Right cardiac atrium (tissue), 5 donors: ENCODE measurements at places on chromosomes 6 and 20. TPM values are rescaled to one million over a fixed set of nuclear protein-coding genes. Genes with fewer than 3 reads are reported as not detected.

DNA sequence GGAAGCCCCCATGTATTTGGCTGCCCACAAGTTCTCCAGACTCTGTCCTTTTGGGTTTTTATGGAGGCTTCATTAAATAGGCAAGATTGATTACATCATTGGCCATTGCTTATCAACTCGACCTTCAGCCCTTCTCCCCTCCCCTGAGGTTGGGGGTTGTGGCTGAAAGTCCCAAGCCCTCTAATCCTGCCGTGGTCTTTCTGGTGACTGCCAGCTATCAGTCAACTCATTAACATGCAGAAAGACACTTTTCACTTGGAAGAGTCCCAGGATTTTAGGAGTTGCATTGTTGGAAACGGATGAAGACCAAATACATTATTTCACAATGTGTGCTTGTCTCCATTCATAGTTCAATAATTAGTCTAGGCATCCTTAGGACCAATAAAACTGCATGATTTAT lies 9.5 kb downstream of the CDC5L start:
- DNase-seq: no peak

- DNase-seq: no peak
These were observed 29.0 kb downstream of the CDK19 start for GRCh38 chr6:110786271-110786670.

DNA sequence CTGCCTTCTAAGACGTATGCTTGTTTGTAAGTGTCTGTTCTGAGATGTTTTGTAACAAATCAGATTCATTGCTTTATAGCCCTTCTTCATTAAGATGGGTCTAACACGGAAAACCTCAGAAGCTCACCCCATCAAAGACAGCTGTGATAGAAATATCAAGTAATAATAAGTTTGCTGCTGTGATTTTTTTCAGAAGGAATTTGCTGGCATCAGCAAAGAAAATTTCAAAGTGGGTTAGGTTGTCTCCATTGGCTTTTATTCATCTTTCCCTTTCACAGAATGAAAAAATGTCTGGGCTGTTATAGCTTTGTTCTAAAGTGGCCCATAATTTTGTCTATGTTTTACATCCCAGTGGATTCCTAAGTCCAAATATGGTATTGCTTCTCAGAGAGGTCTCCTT lies 81.4 kb downstream of the SLX4IP start:
- DNase-seq: no peak

GRCh38 chr20:22584522-22584921 lies at the start of gene FOXA2:
Gene FOXA2, minus strand, starts transcription at chr20:22584572. Its CDS starts 294 bp downstream, at chr20:22584278.
- no peak for DNase-seq

GRCh38 chr6:90241229-90241880 lies 55.3 kb downstream of the BACH2 start:
- DNase-seq: no peak

- DNase-seq: no peak
These were observed 119.9 kb downstream of the INSM1 start for GRCh38 chr20:20487811-20488210.

- no peak for DNase-seq
These were observed 171.3 kb downstream of the FAXC start for GRCh38 chr6:99178168-99178567.

Gene APOM
- 1.9 TPM for total RNA-seq
